ENCODE measurements at places on chromosomes 11 and 22. TPM values are rescaled to one million over a fixed set of nuclear protein-coding genes. Genes with fewer than 3 reads are reported as not detected.

The SCO2 gene
- polyA plus RNA-seq, result 1.9 TPM

The OR4A47 gene
- not detected for polyA plus RNA-seq

The ISX gene
- 0.29 TPM for polyA plus RNA-seq

The ACR gene
- polyA plus RNA-seq, result 0.53 TPM

The C11orf58 gene
- 400 TPM for polyA plus RNA-seq

DNA sequence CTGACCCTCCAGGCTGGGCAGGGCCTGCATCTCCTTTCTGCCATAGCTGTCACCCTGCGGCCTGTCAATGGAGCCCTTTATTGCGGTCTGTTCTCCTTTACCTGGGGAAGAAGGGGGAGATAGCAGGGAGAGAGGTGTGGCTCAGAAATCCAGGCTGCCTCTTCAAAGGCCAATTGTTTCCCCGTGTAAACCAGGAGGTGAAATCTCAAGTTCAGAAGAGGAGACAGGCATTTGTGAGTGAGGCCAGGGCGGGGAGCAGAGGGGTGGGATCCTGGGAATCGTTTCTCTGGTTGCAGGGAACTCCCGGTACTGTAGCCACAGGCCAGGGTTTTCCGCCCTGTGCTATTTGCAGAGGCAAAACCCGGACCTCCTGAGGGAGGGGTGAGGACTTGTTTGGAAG, 9.1 kb downstream of the DCPS start:
- DNase-seq, result no peak

GRCh38 chr11:10605941-10606381, 37.5 kb upstream of the LYVE1 start:
- no peak for DNase-seq

- no peak for DNase-seq
Measured at GRCh38 chr22:28927630-28928029, 44.3 kb downstream of the ZNRF3 start.

DNA sequence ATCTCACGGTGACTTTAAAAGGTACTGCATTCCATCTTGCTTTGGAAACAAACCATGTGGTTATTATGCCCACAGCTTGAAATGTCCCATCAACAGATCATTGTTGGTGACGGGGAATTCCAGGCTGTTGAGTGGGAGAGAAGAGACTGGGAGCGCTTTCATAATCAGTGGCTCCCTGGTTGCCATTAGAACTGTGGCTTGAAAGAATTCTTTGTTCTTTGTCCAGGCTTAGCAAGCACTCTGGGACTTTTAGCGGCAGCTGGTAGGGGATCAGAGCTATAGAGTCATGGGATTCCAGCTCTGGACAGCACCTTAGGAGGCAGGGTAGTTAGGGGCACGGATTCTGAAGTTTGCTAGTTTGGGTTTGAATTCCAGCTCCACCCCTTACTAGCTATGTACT, 22.0 kb downstream of the MMP20 start:
- DNase-seq, result no peak

DNA sequence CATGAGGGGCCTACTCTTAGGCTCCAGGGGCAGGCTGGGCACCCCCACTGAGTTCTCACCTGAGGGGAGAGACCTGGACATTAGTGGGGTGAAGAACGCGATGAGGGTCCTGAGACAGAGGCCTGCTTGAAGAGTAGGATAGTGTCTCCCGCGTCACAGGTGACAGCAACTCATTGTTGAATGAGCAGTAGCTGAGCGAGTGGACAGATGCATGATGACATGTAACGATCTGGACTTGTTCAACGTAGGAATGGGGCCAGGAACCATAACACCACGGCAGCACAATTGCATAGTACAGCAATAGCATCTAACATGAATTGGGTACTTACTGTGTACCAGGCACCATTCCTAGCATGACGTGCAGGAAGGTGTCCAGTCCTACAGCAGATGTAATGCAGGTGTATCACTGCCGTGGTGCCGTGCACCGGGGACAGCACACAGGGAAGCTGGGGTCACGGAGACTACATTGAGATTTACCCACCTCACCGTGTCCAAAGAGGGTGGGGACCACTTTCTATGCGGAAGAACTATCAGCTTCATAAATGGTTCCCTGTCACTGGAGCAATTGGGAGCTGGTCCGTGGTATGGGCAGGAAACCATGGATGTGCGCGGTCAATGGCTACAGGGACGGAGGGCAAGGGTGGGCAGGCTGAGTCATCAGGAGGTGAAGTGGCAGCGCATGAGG, 1019.1 kb downstream of the TBC1D22A start:
- DNase-seq, result no peak

GRCh38 chr11:19805827-19806226, 93.2 kb downstream of the NAV2 start:
- DNase-seq, result no peak

DNA sequence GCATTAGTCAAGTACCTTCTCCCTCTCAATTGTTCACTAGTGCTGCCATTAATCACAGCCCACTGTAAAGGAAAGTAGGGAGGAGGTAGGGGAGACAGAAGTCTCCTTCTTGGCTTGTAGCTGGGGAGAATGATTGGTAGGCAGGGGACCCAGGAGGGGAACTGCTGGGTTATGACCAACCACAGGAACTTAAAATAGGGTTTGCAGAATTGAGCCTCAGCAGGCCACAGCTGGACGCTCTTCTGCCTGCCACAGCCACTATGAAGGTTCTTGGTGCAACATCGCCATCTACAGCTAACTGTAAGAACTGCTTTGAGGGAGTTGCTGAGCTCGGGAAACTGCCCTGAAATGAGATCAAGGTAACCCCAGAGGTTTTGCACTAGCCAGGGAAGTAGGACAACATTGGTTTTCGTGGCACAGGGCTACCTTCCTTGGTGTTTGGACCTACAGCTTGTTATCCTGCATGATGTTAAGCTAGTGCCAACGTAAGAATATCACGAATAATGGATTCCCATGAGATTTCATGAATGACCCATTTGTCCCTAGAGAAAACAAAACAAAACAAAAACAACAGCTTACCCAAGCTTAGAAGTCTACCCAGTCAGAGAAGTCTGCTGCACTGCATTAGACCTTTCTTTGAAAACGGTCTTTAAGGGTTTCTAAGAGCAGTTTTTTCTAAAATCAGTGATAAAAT, 787.1 kb upstream of the API5 start:
- DNase-seq, result peak; percentile 77

GRCh38 chr11:60899977-60900376, 6.4 kb downstream of the PRPF19 start:
- DNase-seq, result no peak

GRCh38 chr11:35740061-35740799, 77.7 kb downstream of the TRIM44 start:
- DNase-seq, result no peak

DNA sequence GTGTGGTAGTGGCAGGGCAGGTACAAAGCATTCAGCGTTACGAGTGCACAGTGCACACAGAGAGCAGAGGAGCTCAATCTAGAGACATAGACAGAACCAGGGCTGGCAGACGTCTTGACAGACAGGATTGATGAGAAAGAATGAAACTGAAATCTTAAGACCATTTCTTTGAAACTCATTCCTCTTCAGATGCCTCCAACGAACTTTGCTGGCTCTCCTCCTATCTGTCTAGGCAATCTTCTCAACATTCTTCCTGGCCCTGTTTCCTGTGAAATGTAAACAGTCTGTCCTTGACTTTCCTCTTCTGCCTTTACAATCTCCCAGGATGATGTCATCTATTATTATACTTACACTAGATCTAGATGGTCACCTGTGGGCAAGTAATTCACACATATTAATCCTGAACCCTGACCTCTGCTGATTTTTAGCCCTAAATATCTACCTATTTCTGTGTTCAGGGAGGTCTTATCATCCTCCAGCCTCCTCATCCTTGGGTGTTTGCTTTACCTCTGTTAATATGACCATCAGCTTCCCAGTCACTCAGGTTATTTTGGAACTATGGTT, 119.5 kb downstream of the ENTHD1 start:
- DNase-seq, result no peak

- no peak for DNase-seq
Measured at GRCh38 chr11:90606721-90607120, 383.9 kb upstream of the CHORDC1 start.

DNA sequence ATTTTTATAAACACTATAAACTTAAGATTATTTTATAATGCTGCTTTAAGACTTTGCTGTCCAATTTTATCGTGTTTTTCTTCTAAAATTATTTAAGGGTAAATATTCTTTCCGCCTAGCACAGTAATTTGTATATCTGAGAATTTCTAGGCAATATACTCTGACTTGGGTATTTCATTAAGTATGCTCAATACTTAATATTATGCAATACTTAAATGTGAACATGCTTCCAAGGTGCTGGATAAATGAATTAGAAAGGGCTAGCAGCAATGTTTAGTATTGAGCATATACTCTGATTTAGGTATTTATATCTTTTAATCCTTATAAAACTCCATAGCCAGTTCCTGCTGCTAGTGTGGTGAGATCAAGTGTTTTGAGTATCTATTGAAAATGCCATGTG, 60.3 kb upstream of the ANO3 start:
- DNase-seq, result no peak
